WTC11 (cell line): ENCODE measurements at places on chromosomes 16 and 17. TPM values are rescaled to one million over a fixed set of nuclear protein-coding genes. Genes with fewer than 3 reads are reported as not detected.
A peak's percentile ranks its signal among the peaks of the same experiment; 100 is the strongest.

GRCh38 chr17:12301551-12301950 lies 280.9 kb downstream of the MAP2K4 start:
- H3K27me3 ChIP-seq: no peaks in the 10 kb centered on the region
- peaks cover 7% of the 10 kb centered on the region for H3K4me1 ChIP-seq
- DNase-seq: no peak

- no peak overlapping the region for H3K27ac ChIP-seq
- H3K27me3 ChIP-seq: no peaks in the 10 kb centered on the region
- peaks cover 3% of the 10 kb centered on the region; the same call in 1 of the 2 replicates for H3K4me1 ChIP-seq
- peaks cover 7% of the 10 kb centered on the region for H3K36me3 ChIP-seq
- DNase-seq: no peak
Observed at GRCh38 chr16:4679850-4680636, 13.3 kb upstream of the NUDT16L1 start.

DNA sequence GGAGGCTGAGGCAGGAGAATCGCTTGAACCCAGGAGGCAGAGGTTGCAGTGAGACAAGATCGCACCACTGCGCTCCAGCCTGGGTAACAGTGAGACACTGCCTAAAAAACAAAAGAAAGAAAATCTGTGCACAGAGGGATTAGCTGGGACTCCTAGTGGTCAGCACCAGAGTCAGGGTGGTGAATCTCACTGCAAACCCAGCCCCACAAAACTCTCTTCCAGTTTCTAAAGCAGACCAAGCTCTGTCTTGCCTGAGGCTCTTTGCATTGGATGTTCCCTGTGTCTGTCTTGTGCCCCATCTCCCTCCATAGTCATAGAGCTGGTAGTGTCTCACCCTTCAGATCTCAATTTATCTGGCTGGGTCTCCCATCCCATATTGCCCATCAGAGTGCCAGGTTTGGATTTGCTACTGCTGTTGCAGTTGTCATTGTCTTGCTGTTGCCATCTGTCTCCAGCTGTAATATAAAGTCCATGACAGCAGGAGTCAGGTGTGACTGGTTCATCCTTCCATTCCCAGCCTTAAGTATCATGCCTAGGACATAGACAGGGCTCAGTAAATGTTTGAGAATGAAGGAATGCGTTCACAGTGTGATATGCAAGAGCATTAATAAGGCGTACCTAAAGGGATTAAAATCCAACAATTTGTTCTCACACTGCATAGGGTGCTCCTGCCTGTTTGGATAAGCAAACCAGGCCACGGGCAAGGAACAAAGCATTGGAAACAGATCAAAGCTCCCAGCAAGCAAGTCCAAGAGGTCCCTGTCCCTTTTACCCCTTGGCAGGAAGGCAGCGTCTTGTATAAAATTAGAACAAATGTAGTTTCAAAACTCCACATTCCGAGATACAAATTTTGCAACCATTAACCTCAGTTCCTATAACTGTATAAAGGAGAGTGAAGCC lies 614.6 kb upstream of the CDH5 start:
- H3K36me3 ChIP-seq: no peaks in the 10 kb centered on the region
- H3K4me1 ChIP-seq: peaks cover 13% of the 10 kb centered on the region
- DNase-seq: no peak
- H3K4me3 ChIP-seq: no peak overlapping the region
- H3K27me3 ChIP-seq: no peaks in the 10 kb centered on the region

- H3K4me1 ChIP-seq: peaks cover 16% of the 10 kb centered on the region
- no peaks in the 10 kb centered on the region for H3K27me3 ChIP-seq
- DNase-seq: no peak
- no peak overlapping the region for H3K27ac ChIP-seq
- H3K36me3 ChIP-seq: no peaks in the 10 kb centered on the region
- H3K4me3 ChIP-seq: no peak overlapping the region
Observed at GRCh38 chr17:70544317-70544716, 375.0 kb downstream of the KCNJ2 start.

- peak; percentile 75 for DNase-seq
- H3K27me3 ChIP-seq: peaks cover 9% of the 10 kb centered on the region
Observed at GRCh38 chr17:42050393-42051012, at the start of gene C17orf113. Gene C17orf113 (minus strand): TSS chr17:42050601. CDS start chr17:42043376, 7,225 bp downstream.

DNA sequence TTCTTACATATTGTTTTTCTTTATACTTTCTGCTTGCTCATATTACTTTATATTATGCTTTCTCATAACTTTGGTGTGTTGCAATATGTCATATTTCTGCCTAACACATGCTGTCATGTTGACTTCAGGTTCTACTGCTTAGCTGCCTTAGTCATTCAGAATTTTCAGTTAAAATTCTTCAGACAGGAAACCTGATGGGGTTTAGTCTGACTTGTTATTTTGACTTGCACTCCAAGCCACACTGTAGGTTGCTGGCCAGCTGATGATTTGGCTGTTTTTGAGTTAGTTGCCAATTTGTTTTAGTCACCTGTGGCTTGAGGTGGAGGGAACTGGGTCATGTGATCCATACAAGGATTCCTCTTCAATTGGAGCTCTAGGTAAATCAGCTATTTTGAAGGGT lies 315.4 kb downstream of the MAP2K6 start:
- H3K4me3 ChIP-seq: no peak overlapping the region
- no peaks in the 10 kb centered on the region for H3K36me3 ChIP-seq
- no peak for DNase-seq
- H3K4me1 ChIP-seq: no peaks in the 10 kb centered on the region

GRCh38 chr17:29158488-29159275 lies 21.5 kb downstream of the MYO18A start:
- no peaks in the 10 kb centered on the region for H3K27me3 ChIP-seq
- DNase-seq: no peak
- no peak overlapping the region for H3K4me3 ChIP-seq
- H3K27ac ChIP-seq: no peak overlapping the region
- H3K4me1 ChIP-seq: peaks cover 28% of the 10 kb centered on the region

GRCh38 chr16:81036751-81037350 lies 1.2 kb downstream of the ATMIN start:
- H3K27me3 ChIP-seq: no peaks in the 10 kb centered on the region; the same call in 1 of the 2 replicates
- H3K4me1 ChIP-seq: peaks cover 11% of the 10 kb centered on the region
- no peak for DNase-seq

- peaks cover 30% of the 10 kb centered on the region for H3K36me3 ChIP-seq
- H3K27ac ChIP-seq: no peak overlapping the region
- H3K4me3 ChIP-seq: no peak overlapping the region
- no peaks in the 10 kb centered on the region; the same call in 1 of the 2 replicates for H3K27me3 ChIP-seq
- DNase-seq: no peak
Observed at GRCh38 chr16:7548796-7549318, 216.2 kb downstream of the RBFOX1 start.

- no peak overlapping the region for H3K27ac ChIP-seq
- no peak for DNase-seq
- peaks cover 18% of the 10 kb centered on the region for H3K27me3 ChIP-seq
- H3K4me3 ChIP-seq: no peak overlapping the region
- H3K36me3 ChIP-seq: no peaks in the 10 kb centered on the region; the same call in 1 of the 2 replicates
Observed at GRCh38 chr16:30144917-30145316, 21.9 kb upstream of the MAPK3 start.

- H3K4me3 ChIP-seq: no peak overlapping the region
- no peaks in the 10 kb centered on the region for H3K27me3 ChIP-seq
- H3K36me3 ChIP-seq: peaks cover 2% of the 10 kb centered on the region; the same call in 1 of the 2 replicates
- H3K4me1 ChIP-seq: peaks cover 36% of the 10 kb centered on the region
- DNase-seq: no peak
- peak overlapping the region; percentile 83 for H3K27ac ChIP-seq
Observed at GRCh38 chr16:48613061-48613957, 3.3 kb upstream of the N4BP1 start.

DNA sequence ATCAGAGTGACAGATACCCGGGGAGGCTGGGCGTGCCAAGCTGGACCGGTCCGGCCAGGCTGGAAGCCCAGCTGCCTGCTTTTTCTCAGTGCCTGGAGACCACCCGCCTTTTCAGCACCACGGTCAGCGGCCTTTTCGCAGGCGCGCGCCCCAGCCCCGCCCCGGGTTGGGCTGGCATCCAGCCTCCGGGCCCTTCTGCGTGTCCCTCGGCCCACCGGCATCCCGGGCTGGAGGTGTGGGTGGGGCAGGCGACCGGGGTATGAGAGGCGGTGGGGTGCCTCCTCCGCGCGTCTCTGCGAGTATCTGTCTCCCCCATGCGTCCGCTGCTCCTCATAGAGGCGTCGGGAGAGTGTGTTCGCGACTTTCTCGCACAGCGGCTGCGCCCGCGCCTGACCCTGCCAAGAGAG lies 102.5 kb downstream of the MRM1 start:
- H3K36me3 ChIP-seq: no peaks in the 10 kb centered on the region
- H3K4me3 ChIP-seq: peak overlapping the region; percentile 40
- DNase-seq: peak; percentile 91
- H3K4me1 ChIP-seq: 0 out of 2 replicates have a peak, but pooled peaks cover 3% of the 10 kb centered on the region
- peaks cover 56% of the 10 kb centered on the region for H3K27me3 ChIP-seq
- no peak overlapping the region for H3K27ac ChIP-seq

DNA sequence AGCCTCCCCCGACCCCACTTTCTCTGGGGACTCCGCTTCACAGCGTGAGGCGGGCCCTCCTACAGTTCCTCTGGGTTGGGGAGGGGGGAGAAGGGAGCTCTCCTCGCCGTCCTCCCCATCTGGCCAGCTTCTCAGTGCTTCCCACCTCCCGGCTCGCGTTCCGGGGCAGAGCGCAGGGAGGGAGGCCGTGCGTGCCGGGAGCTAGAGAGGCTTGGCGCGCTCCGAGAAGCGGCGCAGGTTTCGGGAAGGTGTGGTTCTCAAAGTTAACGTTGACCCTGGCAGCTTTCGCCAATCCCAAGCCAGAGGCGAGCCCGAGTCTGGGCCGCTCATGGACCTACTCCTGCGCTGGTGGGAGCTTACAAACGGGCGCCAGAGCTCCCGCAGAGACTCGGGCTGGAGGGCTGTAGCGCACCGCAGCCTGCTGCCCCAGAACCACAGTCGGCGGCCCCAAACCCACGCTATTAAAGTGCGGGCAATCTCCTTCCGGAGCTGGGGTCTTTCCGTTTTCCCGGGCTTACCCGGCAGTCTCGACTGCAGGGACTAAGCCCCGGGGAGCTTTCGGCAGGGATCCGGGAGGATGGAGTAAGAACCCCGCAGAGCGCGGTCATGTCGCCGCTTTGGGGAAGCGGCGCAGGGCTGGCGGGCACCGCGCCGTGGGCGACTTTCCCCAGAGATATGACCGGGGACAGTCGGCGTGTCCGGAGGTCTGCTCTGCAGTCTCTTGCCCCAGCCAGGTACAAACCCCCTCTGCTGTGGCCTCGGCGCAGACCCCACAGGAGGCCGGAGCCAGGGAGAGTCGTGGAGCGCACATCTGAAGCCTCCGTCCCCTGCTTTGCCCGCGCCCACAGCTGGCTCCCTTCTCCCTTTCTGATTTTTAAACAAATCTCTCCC lies 787 bp downstream of the CDH11 start:
- peaks cover 77% of the 10 kb centered on the region for H3K27me3 ChIP-seq
- peak; percentile 40 for DNase-seq
- no peak overlapping the region for H3K27ac ChIP-seq
- peaks cover 39% of the 10 kb centered on the region for H3K4me1 ChIP-seq
- H3K36me3 ChIP-seq: no peaks in the 10 kb centered on the region
- peak overlapping the region; percentile 80 for H3K4me3 ChIP-seq

GRCh38 chr16:14676633-14677032 lies 17.5 kb downstream of the PLA2G10 start:
- no peak overlapping the region for H3K27ac ChIP-seq
- H3K4me1 ChIP-seq: no peaks in the 10 kb centered on the region
- no peak for DNase-seq
- no peak overlapping the region for H3K4me3 ChIP-seq
- no peaks in the 10 kb centered on the region for H3K36me3 ChIP-seq

DNA sequence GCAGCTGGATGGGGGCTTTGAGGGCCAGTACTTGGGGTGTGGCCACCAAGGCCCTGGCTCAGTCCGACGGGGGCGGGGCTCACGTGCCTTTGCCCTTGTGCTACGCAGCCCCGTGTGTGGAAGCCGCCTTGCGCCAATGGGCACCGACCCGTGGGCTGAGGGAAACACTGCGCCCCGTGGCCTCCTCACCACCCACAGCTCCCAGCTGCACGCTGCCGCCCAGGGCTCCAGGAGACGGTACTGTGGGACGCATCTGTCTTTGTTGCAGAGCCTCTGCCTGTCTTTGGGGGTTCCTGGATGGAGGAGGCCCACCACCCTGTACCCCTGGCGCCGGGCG lies 7.6 kb downstream of the CDH15 start:
- DNase-seq: no peak
- no peak overlapping the region for H3K27ac ChIP-seq
- H3K27me3 ChIP-seq: peaks cover 2% of the 10 kb centered on the region; the same call in 1 of the 2 replicates
- 0 out of 2 replicates have a peak, but pooled peaks cover 3% of the 10 kb centered on the region for H3K4me1 ChIP-seq
- H3K4me3 ChIP-seq: no peak overlapping the region
- H3K36me3 ChIP-seq: no peaks in the 10 kb centered on the region

- peaks cover 18% of the 10 kb centered on the region for H3K4me1 ChIP-seq
- peak overlapping the region; percentile 95 for H3K27ac ChIP-seq
- H3K4me3 ChIP-seq: peak overlapping the region; percentile 98
- H3K36me3 ChIP-seq: peaks cover 54% of the 10 kb centered on the region
- DNase-seq: no peak
- H3K27me3 ChIP-seq: no peaks in the 10 kb centered on the region
Observed at GRCh38 chr16:69338557-69339288, 641 bp downstream of the COG8 start.

DNA sequence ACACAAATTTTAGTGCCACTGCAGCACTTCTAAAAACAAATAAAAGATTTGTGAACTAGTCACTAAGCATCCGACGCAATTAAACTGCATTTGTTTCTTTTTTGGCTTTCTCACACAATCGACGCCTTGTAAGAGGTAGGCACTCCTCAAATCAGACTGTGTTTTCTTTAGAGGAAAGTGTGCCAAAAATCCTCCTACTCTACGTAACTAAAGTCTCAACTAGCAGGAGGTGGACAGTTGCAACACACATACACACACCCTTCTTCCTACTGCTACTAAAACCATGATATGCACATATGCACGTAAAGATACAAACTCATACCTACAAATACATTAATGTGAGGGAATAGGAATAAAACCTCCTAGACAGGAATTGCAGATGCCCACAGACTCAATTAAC lies 844.7 kb upstream of the SOX9 start:
- H3K27ac ChIP-seq: no peak overlapping the region
- H3K4me1 ChIP-seq: no peaks in the 10 kb centered on the region
- H3K36me3 ChIP-seq: no peaks in the 10 kb centered on the region
- peaks cover 10% of the 10 kb centered on the region for H3K27me3 ChIP-seq
- no peak for DNase-seq

DNA sequence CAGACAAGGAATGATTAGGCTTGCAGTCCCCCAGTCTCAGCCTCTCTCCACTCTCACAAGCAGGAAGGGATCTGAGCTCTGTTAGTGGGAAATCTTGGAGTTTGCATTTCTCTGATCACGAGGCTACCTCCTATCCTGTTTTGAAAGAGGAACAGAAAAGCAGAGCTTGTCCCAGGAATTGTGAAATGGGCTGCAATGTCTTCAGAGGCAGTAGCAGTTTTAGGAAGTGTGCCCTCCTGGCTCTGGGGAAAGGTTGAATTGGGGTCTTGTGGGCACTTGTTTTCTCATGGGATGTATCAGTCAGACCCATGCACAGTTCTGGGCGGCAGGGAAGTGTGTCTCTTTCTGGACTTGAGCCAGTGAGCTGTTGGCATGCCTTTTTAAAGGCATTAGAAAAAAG lies 22.8 kb downstream of the NUP85 start:
- H3K4me1 ChIP-seq: no peaks in the 10 kb centered on the region
- H3K4me3 ChIP-seq: no peak overlapping the region
- H3K36me3 ChIP-seq: peaks cover 70% of the 10 kb centered on the region

GRCh38 chr17:21304091-21304490 lies 19.6 kb downstream of the MAP2K3 start:
- H3K27ac ChIP-seq: no peak overlapping the region
- peaks cover 3% of the 10 kb centered on the region; the same call in 1 of the 2 replicates for H3K27me3 ChIP-seq
- no peaks in the 10 kb centered on the region for H3K4me1 ChIP-seq
- no peak for DNase-seq

Gene ARHGAP44
- 22.7 to 23.8 TPM (median 22.8 TPM) in 3 replicates for total RNA-seq

Gene SULT1A3
- total RNA-seq: 7.1 to 11.3 TPM (median 8.3 TPM) in 3 replicates

Gene KRTAP3-1
- total RNA-seq: not detected in 3 replicates

Gene PDIA2
- total RNA-seq: 1.9 to 2.4 TPM (median 2.3 TPM) in 3 replicates

Gene SCO1
- 56.9 to 63.8 TPM (median 61.6 TPM) in 3 replicates for total RNA-seq

Gene SHBG
- total RNA-seq: 0.83 to 1.2 TPM (median 1.1 TPM) in 3 replicates

Gene TPSG1
- not detected in 3 replicates for total RNA-seq

Gene FSCN2
- total RNA-seq: 0.31 to 0.89 TPM (median 0.46 TPM) in 3 replicates

Gene HASPIN
- 30.0 to 30.8 TPM (median 30.4 TPM) in 3 replicates for total RNA-seq

Gene NOG
- 0.89 to 1.2 TPM (median 1.1 TPM) in 3 replicates for total RNA-seq

Gene IGF2BP1
- 392 to 434 TPM (median 423 TPM) in 3 replicates for total RNA-seq

Gene CIITA
- total RNA-seq: 0.21 to 0.27 TPM (median 0.26 TPM) in 3 replicates
